ENCODE measurements at places on chromosomes 12 and 14.
A peak's percentile ranks its signal among the peaks of the same experiment; 100 is the strongest.

GRCh38 chr12:76777765-76778216 lies 13.9 kb downstream of the ZDHHC17 start:
- no peak for DNase-seq

DNA sequence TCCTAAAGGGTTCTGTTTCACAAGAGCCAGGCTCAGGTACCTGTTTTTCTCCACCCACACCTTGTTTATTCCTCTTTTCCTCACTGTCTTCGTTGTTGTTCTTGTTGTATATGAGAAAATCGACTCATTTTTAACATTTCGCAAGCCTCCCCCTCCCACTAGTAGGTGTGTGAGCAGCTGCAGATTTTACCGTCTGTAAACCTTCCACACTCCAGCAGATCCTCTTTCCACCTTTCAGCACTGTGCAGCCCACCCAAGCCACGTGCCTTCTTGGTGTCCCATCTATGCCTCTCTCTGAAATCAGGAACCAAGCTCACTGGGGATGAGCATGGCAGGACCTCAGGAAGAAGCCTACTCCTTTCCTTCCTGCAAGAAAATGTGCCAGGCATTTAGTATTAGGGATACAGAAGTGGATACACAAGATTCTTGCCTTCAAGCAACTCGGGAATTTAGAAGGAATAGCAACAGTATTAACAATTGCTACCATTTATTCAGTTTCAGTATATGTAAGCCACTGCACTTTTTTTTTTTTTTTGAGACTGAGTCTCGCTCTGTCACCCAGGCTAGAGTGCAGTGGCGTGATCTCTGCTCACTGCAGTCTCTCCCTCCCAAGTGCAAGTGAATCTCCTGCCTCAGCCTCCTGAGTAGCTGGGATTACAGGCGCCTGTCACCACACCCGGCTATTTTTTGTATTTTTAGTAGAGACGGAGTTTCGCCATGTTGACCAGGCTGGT lies 113.6 kb downstream of the CHST11 start:
- DNase-seq: no peak

DNA sequence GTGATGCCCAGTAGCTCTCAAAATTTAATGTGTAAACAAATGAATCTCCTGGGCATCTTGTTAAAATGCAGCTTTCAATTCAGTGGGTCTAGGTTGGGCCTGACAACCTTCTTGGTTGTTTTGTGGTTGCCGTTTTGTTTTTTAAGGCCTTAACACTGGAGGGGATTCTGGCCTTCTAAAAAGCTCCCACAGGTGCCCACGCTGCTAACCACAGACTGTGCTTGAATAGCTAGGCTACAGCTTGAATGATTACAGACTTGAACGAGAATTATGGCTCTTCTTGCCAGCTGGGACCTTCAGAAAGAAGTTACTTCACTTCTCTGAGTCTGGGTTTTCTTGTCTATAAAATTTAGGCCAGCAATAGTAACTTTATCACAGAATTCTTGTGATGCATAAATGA lies 1.3 kb upstream of the FLVCR2 start:
- DNase-seq: no peak

DNA sequence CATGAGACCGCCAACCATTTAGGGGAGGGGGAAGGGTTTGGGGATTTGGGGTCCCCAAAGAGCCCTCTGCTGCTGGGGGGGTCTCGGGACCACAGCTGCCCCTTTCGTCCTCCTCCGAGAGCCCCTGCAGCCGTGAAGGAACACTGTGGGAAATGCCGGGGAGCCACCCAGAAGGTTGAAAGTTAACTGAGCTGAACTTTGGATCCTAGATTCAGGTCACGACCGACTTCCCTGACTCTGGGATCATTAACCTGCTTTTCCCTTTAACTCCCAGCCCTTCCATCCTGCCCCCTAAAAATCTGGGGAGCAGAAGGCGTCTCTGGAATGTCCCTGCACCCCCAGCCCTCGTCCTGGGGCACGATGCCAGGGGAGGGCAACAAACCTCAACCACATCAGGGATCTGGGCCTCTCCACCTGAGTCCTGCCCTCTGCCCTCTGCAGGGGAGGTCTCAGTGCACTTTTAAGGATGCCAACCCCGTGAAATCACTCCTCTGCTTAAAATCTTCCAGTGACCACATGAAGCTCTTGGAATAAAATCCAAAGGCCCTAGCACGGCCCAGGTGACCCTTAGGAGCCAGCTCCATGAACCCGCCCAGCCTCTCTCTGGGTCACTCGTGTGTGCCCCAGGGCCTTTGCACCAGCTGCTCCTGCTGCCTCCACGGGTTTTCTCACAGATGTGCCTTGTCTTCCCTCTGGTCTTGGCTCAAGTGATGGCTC lies 95.0 kb downstream of the RFLNA start:
- DNase-seq: no peak

DNA sequence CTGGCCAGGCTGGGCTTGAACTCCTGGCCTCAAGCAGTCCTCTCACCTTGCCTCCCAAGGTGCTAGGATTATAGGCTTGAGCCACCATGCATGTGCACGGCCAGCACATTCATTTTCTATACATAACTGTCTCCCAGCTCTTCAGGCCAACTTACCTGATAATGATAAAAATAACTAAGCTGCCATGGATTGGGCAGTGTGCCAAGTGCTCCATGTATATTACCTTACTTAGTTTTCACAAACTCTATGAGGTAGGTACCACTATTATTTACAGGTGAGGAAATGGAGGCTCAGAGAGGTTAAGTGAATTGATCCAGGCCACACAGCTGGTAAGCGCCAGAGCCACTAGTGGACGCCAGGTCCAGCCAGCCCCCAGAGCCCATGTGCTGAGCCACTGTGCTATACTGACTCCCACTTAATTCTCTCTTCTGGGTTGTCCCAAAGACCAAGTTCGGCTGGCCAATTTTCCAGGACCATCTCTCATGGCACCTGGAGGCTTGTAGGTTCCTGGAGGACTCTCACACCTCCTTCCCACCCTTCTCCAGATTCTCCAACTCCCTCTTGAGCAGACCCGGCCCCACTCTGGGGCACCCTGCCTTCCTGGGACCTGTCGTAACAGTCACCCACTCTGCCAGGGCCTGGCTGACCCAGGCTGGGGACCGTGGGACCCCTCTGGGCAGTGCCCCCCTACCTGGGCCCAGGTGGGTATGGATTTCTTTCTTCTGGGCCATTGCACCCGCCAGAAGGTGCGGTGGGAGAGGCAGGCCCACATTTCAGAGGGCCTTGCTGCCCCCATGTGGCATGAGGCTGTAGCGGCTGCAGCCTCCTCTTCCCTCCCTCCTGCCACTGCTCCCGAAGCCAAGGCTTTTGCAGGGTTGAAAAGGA lies 30.2 kb upstream of the CIPC start:
- peak; percentile 67 for DNase-seq

GRCh38 chr12:80988986-80989385 lies 51.3 kb upstream of the LIN7A start:
- DNase-seq: no peak

Data from hippocampal formation (tissue), 2 donors.